Upper lobe of left lung (tissue), 6 donors: ENCODE measurements at places on chromosomes 5 and 9.

GRCh38 chr5:51148437-51148836 is 234.8 kb upstream of the ISL1 start:
- DNase-seq: no peak

DNA sequence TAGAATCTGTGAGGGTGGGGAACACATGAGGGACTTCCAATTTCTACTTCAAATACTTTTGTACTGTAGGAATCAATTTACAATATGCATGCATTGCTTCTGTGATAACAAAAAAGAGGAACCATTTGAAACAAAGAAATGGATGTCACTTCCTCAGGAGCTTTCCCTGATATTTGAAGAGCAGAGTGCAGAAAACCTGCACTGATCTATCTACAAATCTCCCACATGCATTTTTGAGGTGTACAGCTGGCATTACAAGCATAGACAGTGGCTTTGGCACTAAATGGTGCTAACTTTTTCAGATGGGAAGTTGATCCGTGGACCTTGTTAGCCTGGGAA is 27.7 kb downstream of the YIPF5 start:
- DNase-seq: no peak

GRCh38 chr5:113161806-113162205 is 185.2 kb downstream of the DCP2 start:
- DNase-seq: no peak

DNA sequence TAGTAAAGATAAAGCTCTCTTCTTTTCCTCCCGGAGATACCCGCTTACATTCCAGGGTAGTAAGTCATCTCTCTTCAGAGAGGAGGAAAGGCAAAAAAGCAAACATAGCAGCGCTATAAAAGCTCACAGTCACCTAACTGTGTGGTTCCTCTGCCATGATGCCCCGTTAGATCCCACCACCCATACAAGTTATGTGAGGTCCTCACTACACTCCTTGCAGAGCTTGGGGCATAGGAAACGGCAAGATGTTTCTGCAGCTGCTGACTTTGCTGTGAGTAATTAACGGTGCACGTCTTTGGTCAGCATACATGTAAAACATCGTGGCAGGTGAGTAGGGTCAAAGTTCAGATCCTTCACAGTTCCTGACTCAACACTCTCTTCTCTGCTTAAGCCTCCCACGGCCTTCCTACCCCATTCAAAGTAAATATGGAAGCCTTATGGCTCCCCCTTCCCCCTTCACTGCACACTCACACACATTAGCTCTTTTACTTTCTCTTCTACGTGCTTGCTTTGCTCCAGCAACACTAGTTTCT is 218.9 kb downstream of the DIRAS2 start:
- DNase-seq: no peak

DNA sequence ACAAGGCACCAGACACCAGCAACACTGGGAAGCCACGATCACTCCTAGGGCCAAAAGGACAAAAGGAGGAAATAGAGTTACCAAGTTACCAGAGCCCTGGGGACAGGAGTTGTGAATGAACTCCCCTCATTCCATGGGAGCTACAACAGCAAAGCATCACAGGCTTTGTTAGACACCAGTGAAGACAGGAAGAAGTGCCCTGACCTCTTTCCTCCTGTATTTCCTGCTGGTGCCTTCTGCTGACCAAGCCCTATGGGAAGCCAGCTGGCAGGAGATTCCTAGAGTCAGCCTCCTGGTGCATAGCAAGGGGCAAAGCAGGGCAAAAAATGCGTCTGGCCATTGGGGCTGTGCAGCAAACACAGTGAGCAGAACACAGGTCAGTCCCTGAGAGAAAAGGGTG is 374.7 kb downstream of the ZSWIM6 start:
- no peak for DNase-seq

DNA sequence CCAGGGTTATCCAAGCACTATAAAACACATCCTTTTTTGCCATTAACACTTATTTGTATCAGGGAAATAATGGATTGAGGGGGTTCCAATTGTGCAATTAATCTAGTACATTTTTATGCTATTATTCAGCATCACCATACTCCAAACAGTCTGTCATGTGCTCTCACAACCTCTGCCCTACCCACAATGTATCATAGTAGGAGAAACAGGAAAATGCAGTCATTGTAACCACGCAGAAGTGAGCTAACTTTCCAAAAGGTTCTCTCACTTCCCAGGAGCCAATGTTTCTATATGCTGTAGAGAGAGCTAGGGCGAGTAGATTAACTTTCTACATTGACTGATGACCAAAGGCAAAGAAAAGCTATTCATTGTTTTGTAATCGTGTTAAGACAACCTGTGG is 29.8 kb downstream of the DAB2 start:
- no peak for DNase-seq

DNA sequence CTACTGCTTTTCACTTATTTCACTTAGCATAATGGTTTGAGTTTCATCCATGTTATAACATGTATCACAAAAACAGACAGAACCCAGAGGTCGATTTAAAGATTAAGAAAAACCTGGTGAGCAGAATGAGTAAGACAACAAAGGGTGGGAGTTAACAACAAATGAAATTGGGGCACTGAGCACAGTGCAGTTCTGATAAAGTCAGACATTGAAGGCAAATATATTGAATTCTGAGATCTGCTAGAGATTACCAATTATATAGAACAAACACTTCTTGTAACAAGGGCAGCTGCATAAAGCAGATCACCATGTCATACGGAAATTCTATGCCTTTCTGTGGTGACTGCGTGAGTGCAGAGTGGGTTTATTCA is 517.3 kb upstream of the RORB start:
- DNase-seq: no peak

DNA sequence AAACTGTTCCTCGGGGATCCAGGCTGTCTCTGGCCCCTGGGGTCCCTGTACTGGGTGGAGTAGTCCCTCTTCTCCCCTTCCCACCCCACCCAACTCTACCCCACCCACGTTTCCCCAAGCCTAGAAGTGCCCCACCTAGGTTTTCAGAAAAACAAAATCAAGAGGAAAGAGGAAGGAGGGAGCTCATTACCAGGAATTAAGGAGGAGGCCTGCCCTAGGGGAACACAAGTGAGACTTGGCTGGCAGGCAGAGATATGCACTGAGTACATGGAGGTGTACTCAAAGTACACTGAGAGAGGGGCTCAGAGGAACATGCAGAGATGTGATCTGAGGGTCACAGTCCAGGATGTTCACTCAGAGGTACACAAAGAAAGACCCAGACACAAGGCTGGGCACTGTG is 10.2 kb downstream of the AQP3 start:
- DNase-seq: no peak

- DNase-seq: no peak
Observed at GRCh38 chr9:37916471-37917312, 12.8 kb upstream of the SLC25A51 start.

DNA sequence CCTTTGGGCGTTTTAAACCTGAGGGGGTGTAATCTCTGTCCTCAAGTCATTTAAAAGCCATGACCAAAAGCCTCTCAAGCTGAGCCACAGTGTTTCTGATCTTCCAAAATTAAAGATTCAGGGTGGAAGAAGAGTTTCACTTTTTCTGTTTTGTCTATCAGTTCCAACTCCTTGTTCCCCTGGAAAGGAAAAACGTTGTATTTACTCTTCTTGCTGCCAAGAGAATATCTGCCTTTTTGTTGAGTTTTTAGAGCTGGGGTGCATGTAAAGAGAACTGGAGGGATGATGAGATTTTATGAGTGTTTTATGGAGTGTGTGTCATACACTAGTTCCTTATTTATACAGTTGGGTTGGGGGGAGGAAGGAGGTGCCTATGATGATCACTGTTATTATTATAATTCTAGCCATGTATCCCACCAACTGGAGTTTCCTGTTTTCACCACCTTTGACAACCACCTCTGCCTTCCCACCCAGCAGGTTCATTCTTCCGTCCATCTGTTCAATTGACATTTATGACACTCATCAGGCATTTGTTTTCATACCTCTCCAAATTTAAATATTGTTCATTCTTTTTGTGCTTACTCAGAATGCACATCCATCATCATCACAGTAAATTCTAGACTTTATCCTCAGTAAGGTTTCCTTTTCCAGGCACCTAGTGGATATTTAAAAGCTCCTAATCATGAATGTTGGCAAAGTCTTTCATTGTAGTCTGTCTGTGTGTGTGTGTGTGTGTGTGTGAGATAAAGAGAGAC is 97.9 kb upstream of the MPDZ start:
- no peak for DNase-seq

DNA sequence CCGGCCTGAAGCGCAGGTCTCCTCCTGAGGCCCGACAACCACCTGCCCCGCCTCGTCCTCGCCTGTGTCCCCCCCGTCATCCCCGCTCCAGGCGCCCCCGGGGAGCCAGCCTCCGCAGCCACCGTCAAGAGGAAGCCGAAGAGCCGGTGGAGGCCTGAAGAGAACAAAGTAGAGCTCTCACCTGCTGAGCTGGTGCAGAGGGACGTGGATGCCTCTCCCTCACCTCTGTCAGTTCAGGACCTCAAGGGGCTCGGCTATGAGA is 169.9 kb downstream of the HINT1 start:
- no peak for DNase-seq

GRCh38 chr5:1111241-1111726 is 579 bp downstream of the SLC12A7 start:
- peak; percentile 58 for DNase-seq

- DNase-seq: no peak
Observed at GRCh38 chr9:125649826-125650225, 57.2 kb downstream of the MAPKAP1 start.

GRCh38 chr5:60455589-60455988 is 244.4 kb downstream of the DEPDC1B start:
- no peak for DNase-seq

DNA sequence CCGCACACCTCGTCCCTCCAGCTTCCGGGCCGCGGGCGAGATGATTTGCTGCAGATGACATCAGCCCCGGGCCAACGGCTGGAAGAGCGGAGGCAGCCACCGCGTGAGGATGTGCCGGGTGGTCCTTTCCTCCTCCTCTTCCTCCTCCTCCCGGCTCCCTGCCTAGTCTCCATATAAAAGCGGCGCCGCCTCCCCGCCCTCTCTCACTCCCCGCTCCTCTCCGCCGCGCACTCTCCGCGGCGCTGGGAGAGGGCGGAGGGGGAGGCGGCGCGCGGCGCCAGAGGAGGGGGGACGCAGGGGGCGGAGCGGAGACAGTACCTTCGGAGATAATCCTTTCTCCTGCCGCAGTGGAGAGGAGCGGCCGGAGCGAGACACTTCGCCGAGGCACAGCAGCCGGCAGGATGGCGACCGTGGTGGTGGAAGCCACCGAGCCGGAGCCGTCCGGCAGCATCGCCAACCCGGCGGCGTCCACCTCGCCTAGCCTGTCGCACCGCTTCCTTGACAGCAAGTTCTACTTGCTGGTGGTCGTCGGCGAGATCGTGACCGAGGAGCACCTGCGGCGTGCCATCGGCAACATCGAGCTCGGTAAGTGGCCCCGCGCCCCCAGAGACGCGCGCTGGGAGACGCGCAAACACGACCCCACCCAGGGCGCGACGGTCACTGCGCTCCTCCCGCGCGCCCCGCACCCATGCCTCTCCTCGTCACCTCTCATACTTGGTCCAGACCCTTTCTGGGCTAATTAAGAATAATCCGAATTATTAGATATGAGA is at the start of gene MAP1B:
TSS of gene MAP1B (plus strand) at position 345 of the 770 bp plus-strand sequence. CDS start at position 402, 57 bp downstream.
- no peak for DNase-seq

- no peak for DNase-seq
Observed at GRCh38 chr9:131609099-131609830, 63.9 kb downstream of the PRRT1B start.

GRCh38 chr9:20209391-20210340 is 412.6 kb downstream of the MLLT3 start:
- DNase-seq: no peak

DNA sequence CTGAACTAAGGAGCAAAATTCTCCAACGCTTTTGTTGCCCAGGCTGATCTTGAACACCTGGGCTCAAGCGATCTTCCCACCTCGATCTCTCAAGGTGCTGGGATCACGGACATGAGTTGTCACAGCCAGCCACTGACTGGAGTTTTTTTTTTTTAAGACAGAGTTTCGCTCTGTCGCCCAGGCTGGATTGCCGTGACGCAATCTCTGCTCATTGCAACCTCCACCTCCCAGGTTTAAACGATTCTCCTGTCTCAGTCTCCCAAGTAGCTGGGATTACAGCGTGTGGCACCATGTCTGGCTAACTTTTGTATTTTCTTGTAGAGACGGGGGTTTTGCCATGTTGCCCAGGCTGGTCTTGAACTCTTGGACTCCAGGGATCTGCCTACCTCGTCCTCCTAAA is 58.2 kb downstream of the EHMT1 start:
- DNase-seq: no peak

DNA sequence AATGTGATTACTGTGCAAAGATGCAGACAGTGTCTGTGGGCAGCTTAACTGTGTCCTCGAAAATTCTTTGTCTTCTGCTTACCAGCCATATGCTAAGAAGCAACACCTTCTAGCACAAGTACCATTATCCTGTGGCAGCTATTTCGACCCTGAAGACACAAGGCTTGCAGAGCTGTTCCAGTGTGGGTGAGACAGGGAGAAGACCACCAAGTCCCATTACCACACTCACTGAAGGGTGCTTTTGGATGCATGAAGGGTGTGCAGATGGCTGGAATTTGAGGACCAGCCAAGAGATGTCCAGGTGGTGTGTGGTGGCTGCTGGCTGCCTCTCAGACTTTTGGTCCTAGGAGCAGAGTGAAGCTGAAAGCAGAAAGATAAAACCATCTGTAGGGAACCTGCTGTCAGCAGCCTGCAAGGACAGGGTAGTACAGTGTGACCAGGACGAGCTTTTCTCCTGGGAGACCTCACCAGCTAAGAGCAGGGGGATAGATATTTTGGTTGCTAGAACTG is 161.8 kb downstream of the ICE1 start:
- no peak for DNase-seq

- no peak for DNase-seq
Observed at GRCh38 chr5:30100929-30101328, 1092.6 kb upstream of the CDH6 start.

DNA sequence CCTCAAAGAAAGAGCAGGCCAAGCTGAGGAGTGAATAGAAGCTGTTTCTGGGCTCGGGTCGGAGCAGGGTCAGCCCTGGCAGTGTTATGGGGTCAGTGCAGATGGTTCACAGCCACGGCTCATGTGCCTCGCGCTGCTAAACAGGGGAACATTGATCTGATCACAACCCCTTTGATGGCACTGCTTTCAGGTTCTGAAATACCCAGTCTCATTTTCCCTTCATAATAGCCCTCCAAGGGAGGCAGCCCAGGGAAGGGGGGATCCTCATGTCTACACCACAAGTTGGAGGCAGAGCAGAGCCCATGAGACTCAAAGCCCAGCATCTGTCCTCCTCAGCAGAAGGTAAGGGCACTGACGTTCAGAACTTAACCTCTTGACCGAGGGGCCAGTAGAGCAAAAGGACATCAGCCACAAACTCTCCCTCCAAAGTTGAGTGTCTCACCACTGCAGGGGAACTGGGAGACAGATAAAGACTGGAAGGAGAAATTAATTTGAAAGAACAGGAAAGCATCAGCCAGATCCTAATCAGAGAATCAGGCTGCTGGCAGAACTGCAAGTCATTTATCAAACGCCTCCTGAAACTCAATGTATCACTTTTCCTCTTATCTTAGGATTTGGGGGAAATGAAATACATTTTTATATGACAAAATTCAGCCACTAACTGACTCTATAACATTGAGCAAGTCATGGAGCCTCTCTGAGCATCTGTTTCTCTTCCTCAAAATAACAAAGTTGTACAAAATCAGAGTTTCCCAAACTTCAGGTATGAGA is 110.6 kb downstream of the SH3TC2 start:
- no peak for DNase-seq
